ENCODE measurements at places on chromosomes 13 and 19.

- DNase-seq: no peak
Measured at GRCh38 chr13:100710176-100710575, 35.6 kb upstream of the TMTC4 start.

DNA sequence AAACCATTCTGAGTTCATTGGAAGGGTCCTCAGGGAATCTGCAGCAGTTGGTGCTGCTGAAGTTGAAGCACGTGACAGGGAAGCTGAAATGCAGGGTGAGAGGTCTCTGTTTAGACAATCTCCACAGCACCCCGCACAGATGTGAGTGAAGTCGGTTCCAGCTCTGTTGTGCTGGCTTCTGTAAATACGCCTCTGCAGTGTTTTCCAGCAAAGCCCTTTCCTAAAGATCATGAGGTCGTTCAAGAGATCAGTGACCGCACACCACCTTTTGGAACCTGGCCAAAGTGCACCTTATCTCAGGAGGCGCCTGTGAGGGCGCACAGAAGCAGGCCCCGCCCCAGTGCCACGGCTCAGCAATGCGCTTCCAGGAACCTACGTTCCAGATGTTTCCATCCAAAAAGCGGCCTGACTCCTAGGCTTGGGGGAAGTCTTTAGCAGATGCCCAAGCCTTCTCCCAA, 10.8 kb downstream of the CUL4A start:
- DNase-seq: no peak

DNA sequence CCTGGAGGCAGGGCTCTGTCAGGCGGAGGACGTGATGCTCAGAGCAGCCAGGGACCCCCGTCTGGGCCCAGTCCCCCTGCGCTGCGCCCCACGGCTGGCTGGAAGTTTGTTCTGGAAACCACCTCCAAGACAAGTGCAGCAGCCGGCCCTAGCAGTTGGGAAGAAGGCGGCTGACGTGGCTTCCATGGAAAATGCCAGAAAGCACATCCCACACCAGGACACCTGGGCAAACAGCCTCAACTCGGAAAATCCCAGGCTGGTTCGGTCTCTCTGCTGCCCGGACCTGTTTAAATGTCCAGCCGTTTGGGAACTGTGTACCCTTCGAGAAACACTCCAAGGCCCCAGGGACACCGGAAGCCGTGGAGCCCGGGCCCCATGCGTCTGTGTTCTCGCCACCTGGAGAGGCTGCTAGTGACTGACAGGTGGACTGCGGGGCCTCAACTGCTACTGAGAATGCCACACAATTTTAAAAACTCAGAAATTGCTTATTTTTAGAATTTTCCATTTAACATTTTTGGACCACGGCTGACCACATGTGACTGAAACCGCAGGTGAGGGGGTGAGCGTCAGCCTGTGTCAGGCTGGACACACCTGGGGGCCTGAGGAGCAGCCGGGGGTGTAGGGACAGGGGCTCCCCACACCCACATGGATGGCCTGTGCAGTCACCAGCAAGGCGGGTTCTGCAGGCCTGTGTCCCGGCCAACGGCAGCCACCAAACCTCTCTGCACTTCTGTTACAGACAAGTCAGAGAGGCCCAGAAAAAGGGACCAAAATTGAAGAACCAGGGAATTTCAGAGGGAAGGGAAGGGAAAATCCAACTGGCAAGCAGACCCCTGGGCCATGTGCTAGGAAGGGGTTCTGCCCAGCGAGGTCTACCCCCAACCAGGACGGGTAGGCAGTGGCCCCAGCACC, 31.7 kb downstream of the RASA3 start:
- DNase-seq: no peak

- DNase-seq: no peak
Measured at GRCh38 chr13:41416276-41416675, 41.1 kb upstream of the RGCC start.
